ENCODE measurements at places on chromosomes 3 and 15.

DNA sequence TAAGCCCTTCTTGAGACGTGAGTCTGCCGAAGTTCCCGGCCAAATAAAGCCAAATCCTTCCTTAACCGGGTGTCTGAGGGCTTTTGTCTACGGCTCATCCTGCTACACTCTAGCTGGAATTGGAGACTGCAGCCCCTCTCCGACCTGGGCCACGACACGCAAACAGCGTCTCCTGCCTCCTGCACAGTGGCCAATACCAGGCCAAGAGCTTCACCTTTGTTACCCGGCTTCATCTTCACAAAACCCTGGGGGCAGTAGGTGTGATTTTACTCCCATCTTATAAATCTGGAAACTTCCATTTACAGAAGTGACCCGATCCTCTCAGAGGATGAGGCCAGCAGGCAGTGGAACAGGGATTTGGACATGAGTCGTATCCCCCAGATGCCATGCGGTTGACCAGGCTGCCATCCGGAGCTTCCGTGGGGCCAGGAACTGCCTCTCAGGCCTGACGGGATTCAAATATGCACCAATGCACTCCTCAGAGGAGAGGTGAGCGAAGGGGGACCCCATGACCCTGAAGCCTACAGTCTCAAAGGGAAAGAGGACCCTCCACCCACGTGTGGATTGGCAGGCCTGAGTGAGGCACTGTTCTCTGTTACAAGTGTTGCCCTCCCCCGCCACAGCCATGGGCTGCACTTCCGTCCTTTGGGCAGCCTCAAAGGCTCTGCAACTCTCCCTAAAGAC is 53.2 kb upstream of the KLF13 start:
- DNase-seq, result no peak

- no peak for DNase-seq
Observed at GRCh38 chr15:64090527-64090926, 3.1 kb downstream of the CIAO2A start.

DNA sequence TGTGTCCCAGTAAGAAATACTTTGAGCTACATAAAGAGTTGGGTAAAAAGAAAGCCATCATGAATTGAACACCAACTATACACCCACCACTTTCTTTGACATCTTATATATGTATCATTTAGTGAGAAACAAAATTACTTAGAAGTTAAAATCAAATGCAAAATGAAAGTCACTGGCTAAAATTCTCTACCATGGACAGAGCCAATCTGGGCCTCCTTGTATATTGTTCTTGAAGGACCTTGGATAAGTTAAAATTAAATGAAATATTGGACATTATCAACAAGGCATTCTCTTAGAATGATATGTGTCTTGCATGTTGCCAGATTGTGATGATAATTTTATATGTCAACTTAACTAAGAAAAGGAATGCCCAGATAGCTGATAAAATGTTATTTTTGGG is 64.2 kb upstream of the CHL1 start:
- DNase-seq, result no peak

DNA sequence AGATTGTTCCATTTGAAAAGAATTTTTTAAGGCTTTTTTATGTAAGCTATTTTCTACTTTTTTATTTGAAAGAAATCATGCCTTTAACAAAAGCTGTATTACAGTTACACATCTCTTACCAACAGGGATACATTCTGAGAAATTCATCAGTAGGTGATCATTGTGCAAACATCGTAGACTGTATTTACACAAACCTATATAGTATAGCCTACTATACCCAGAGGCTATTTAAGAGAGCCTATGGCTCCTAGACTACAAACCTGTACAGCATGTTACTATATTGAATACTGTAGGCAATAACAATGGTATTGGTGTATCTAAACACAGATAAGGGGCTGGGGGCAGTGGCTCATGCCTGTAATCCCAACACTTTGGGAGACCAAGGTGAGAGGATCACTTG is 43.1 kb downstream of the PEAK1 start:
- DNase-seq, result no peak

- DNase-seq, result no peak
Observed at GRCh38 chr15:74585191-74585590, 30.4 kb upstream of the CLK3 start.

DNA sequence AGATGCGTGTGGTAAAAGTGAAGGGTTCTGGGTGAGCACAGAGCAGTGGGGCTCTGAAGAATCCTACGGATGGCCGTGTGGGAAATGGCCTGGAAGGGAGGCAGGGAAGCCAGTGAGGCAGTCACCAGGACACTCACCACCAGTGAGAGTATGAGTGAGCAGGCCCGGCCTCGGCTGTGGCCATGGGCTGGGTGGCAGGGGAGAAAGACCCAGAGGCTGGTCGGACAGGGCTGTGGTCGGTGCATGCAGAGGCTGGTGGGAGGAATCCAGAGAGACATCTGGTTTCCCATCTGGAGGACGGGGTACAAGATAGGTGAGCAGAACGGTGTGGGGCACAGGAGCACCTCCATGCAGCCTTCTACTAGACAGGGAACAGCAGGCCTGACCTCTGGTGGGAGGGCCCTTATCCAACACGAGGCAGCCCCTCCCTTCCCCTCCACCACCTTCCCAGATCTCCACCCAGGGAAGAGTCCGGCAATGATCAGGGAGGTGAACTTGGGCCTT is 10.1 kb downstream of the PCSK6 start:
- DNase-seq, result no peak

- DNase-seq, result no peak
Observed at GRCh38 chr3:13405614-13406013, 14.5 kb downstream of the NUP210 start.

DNA sequence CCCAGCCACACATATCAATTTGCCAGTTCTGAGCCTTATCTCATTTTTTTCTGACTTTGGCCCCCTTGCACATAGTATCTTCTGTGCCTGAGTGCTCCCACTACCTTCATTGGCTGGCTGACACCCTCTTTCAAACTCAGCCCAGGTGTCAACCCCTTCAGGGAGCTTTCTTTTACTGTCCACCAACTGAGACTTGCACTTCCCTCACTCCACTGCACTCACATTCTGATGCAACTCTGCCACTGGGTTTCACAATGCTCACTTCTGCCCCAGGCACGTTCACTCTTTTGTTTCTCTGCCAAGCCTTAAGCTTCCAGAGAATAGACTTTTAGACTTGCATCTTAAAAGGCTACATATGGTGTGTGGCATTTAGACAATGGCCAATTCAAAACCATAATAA is 101.5 kb upstream of the CBLB start:
- no peak for DNase-seq

DNA sequence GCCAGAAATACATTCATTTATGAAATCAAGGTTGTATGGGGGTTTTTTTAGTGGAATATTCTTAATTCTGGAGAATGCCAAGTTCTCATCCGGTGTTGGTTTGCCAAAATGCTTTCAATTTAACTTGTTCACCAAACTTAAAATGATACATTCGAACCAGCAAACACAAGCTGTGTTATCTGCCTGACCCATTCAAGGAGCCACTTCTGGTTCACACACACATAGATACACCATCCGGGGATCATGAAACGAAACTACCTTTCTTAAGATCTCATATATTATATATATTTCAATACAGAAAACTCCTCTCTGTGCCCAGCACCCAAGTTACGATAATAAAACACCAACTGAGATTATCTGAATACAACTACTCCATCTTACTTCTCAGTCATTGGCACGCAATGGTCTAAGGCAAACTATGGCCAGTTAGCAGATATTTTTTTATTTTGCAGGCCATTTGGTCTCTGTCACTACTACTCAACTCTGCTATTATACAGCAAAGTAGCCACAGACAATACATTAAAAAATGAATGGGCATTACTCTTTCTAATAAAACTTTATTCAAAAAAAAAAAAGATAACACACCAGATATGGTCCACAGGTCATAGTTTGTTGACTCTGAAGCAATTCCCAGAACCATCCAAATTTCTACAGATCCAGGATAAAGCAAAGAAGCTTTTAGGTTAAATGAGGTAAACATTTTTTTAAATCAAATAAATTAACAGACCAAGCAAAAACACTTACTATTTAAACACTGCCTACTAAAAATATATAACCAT is 89.6 kb downstream of the TBL1XR1 start:
- DNase-seq, result no peak

DNA sequence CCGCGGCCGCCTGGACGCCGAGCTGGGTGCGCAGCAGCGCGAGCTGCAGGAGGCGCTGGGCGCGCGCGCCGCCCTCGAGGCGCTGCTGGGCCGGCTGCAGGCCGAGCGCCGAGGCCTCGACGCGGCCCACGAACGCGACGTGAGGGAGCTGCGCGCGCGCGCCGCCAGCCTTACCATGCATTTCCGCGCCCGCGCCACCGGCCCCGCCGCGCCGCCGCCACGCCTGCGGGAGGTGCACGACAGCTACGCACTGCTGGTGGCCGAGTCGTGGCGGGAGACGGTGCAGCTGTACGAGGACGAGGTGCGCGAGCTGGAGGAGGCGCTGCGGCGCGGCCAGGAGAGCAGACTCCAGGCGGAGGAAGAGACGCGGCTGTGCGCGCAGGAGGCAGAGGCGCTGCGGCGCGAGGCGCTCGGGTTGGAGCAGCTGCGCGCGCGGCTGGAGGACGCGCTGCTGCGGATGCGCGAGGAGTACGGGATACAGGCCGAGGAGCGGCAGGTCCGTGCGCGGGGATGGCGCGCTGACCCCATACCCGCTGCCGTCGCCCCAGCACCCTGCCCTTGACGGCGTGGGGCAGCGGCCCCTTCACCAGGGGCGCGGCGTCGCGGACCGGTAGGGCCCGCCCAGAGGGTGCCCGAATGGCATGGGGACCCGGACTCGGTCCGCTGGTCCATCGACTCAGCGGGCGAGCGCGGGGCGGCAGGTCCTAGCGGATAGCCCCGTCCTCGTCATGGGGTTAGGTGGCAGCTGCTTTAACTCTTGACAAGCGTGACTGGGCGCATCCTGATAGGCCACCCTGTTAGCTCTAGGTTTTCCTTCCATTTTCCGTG is 848 bp downstream of the SYNM start:
- DNase-seq, result no peak

DNA sequence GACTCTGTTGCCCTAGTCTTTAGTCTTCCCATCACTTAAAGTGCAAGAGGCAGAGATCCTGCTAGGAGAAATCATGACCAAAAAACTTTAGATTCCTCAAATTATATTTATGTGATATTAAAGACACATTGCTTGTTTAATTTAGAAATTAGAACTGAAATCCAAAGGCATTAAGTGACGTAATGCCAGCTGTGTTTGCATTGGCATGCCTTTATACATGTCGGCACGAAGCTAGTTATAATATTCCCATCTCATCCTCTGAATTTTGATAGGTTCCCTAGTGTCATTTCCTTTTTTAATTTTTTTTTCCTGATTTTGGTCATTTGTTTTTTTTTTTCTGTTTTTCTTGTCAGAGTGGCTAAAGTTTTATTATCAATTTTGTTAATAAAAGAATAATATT is 203.5 kb upstream of the ZBTB20 start:
- DNase-seq, result no peak

- DNase-seq, result no peak
Observed at GRCh38 chr15:94744080-94744793, 512.9 kb downstream of the MCTP2 start.

- DNase-seq, result no peak
Observed at GRCh38 chr3:151156618-151157216, 46.3 kb downstream of the GPR171 start.

DNA sequence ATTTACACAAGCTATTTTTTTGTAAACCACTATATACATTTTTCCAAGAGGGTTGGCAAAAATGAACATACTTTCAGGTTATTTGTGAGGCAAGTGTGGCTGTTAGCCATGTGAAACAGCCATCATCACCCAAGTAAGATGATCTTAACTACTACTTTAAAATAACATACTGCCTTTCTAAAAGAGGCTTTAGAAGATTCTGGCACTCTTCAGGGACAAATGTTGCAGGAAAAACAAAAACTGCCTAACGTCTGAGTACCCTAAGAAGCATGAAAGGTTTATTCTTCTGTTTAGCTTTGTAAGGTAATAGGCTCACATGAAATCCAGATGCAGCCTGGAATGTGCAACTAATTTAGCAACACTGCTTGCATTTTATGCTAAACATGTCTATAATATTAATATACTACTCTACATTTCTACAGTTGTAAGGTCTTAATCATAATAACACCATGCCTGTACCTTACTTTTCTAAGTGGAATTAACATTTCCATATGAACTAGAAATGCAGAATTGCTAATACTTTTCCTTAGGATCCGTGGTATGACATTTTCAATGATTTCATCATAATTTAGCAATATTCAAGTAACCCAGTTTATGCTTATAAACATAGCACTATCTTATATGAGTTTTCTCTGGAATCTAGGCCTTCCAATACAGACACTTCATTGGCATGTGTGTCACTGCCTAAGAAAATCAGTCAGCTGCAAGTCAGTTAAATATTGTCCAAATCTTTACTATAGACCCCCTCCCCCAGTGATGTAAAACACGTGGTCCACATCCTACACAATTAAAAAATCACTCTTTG is 4.5 kb upstream of the LSAMP start:
- DNase-seq, result no peak

GRCh38 chr15:91488452-91488851 is 365.1 kb upstream of the SLCO3A1 start:
- no peak for DNase-seq

GRCh38 chr15:80835336-80835735 is 56.2 kb downstream of the CEMIP start:
- DNase-seq, result no peak

DNA sequence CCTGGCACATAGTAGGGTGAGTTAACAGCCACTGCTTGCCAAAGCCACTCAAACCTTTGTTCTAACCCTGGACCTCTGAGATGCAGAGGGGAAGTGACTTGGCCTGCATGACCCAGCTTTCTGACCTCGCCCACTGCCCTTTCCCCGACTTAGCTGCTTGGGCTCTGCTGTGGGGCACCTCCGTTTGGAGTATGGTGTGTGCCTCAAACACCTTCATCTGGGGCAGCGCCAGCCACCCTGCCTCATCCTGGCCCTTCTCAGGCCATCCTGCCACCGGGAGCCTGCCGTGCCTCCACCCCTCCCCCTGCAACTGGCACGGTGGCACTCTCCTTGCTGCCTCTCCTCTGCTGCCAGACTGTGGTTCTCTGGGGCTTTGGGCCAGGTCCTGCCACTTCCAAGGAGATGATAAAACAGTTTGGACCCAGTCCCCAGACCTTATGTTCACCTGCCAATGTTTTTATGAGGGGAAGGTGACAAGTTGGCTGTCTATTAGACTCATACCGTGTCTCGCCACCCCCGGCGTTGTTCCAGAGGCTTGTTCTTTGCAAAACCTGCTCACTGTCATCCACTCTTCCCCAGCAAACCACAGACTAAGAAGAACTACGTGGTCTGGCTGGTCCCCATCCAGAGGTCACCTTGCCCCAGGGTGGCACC is 32.2 kb downstream of the SLC6A6 start:
- DNase-seq, result no peak

- DNase-seq, result no peak
Observed at GRCh38 chr3:13233487-13234485, 160.6 kb upstream of the IQSEC1 start.

- no peak for DNase-seq
Observed at GRCh38 chr15:80580536-80581260, 114.4 kb upstream of the ABHD17C start.

GRCh38 chr3:181383760-181384159 is 328.0 kb upstream of the SOX2 start:
- no peak for DNase-seq
